ENCODE measurements at places on chromosomes 16 and 17.

GRCh38 chr17:80477647-80478478 lies 1.5 kb upstream of the NPTX1 start:
- DNase-seq, result no peak

DNA sequence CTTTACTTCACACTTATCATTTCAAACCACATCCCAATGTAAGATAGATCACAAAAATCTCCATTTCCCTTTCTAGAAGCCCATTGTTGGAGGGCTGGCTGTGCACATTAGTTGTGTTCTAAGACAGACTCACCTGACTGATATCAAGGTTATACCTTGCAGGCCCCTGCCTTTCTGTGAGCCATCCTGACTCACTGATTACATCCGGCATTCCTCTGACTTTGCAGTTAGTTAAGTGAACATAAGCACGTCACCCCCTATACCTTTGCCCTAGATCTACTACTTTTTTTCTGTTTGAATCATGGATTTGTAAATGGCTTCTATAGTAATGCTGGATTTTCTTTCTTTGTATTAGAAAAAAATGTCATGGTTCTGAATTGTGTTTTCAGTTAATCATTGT lies 78.3 kb downstream of the TANGO6 start:
- no peak for DNase-seq

DNA sequence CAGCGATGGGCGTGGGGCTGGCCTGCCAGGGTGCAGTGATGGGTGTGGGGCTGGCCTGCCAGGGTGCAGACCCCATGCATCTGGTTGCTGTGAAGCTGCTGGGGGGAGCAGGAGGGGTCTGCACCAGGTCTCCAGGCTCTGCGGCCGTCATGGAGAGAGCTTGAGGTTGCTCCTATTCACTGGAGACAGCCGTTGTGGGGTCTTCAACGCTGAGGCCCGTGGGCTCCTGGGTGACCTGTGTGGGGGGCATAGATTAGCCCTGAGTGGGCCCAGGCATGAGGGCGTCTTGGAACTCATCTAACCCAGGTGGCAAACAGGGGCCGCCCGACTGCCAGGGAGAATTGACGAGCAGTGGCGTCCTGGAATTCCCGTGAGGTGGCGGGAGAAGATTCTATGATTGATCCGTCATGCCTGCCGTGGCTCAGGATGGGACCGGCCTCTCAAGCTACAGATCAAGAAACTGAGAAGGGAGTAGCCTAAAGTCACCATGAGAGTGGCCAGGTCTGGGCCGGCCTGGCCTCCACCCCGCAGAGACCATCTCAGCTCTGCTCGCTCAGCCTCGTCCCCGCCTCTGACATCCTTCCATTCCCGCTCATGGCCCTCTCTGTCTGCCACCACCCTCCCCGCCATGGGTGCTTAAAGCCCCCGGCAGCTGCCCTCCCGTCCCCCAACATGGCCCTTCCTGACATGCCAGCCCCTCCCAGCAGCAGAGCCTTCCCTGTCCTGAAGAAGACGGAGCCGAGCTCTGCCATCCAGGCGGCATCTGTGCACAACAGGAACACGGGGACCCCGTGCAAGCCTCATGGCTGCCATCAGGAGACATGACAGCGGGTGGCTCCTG lies 50.7 kb upstream of the ACSF3 start:
- DNase-seq, result no peak

DNA sequence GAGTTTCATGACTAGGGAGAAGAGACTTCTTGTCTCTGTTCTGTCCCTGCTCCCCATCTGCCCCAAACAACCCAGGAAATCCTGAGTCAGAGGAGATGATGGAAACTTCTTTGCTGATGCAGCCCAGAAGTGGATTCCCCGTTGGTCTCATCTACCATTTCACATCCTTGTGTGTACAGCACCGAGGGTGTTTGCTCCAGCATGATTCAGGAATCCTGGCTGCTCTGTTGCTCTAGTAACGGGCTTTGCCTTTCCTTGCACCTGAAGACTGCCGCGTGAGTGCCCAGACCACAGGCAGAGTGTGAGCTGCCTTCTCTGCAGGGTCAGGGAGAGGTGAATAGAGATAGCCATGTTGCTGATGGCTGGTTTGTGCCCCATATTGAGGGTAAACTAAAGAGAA lies 408.4 kb downstream of the CPPED1 start:
- DNase-seq, result no peak

- DNase-seq, result no peak
Measured at GRCh38 chr17:8806926-8807550, 7.9 kb upstream of the MFSD6L start.

DNA sequence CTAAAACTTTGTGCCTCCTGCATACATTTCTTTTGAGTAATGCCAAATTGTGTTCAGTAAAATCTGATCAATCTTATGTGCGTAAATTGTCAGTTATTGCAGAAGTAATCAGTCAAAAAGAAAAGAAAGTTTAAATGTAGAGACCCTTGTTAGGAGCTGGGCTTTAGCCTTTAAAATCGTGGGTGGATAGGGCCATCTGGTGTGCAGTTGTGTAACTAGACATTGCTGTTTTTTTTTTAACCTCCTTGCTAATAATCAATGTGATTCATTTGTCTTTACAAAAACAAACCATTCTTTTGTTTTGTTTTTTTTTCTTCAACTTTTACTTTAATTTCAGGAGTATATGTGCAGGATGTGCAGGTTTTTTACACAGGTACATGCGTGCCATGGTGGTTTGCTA lies 5.3 kb upstream of the WWOX start:
- DNase-seq, result no peak

DNA sequence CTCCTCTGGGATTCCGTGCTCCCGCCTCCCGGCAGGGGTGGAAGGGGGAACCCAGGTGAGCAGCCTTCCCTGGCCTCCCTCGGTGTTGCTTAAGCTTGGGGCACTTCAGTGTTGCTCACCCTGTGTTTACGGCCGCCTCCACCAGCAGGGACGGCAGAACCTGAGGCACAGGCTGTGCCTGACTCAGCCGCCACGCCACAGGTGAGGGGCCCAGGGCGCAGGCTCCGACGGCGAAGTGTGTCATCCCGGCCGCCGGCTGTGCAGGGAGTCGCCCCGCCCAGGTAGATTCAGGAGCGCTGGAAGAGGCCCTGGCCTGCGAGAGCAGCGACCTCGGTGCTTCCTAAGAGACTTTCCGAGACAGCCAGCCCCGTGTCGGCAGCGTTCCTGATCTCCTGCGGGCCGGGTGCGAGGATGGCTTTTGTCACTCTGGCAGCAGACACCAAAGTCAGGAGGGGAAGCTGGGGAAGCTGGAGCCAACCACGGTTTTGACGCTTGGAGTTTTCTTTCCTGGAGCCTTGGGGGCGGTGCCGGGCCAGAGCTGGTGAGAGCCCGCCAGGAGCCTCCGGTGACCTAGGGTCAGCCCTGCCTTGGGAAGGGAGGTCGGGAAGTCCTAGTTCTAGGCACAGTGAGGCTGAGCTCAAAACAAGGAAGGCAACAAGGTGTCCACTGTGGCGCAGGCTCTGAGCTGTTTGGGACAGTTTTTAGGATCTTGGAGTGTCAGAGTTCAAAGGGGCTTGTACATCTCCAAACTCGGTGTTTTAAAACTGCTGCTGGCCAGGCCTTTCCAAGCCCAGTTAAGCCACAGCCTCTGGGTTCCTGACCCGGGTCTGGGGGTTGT lies 2.1 kb downstream of the GSE1 start:
- DNase-seq, result no peak

All from cortex of kidney (tissue), 1 donor.